ENCODE measurements at places on chromosomes 1 and 21.
A peak's percentile ranks its signal among the peaks of the same experiment; 100 is the strongest.

DNA sequence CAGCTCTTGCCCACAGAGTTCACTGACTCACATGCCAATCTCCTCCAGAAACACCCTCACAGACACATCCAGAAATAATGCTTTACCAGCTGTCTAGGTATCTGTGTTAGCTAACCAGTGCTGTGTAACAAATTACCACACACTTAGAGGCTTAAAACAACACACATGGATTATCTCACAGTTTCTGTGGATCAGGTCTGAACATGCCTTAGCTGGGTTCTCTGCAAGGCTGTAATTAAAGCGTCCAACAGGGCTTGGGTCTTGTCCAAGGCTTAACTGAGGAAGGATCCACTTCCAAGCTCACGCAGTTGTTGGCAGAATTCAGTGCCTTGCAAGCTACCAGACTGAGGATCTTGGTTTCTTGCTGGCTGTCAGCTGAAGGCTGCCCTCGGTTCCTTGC lies 92.5 kb upstream of the RGS4 start:
- DNase-seq: no peak

GRCh38 chr21:44800971-44801467 lies 601 bp downstream of the UBE2G2 start:
- DNase-seq: no peak

- DNase-seq: no peak
Measured at GRCh38 chr1:89728381-89728780, 92.5 kb upstream of the LRRC8D start.

- no peak for DNase-seq
Measured at GRCh38 chr21:23543333-23543732, 2063.9 kb downstream of the MRPL39 start.

DNA sequence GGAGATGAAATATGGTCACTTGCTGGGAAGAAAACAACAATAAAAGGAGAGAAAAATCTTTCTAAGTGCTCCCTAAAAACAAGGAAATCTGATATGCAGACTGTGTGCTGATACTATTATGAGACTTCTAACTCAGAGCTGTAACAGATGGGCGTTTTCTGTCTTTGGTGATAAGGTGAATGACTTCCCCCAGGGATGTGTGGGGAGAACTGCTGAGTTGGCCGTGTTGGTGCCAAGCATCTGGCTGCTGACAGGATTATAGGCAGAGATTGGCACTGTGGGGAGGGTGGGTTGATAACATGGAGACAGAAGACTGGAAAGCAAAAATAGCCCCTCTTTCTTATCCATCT lies 438.5 kb upstream of the PLXNA2 start:
- DNase-seq: no peak

GRCh38 chr21:29347274-29347681 lies 48.6 kb downstream of the BACH1 start:
- no peak for DNase-seq

DNA sequence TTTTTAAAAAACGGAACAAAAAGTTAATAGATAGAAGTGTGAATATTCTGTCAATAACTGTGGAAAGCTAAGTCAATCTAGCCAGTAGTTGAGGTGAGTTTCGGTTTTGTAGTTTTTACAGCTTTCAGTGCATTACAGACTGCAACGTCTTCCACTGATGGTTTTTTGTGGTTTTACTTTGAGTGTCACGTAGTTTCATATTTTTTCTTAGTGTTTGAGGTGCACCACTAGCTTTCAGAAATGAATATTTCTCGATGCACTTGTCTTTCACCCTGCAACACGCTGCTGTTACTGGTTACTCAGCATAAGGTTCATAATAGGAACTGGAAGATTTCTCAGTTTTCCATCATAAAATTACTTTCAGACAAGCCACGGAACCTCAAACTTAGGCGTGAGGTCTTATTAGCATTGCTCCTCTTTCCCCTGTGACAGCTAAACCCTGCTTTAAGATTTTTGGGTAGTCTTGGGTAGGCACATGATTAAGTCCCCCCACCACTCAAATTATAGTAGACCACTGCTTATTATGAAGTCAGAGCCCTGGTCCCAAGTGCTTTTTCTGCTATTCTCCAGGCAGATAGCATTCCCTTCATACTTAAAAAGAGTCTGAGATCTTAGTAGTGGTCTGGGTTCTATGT lies 1412.7 kb downstream of the KCNT2 start:
- no peak for DNase-seq

DNA sequence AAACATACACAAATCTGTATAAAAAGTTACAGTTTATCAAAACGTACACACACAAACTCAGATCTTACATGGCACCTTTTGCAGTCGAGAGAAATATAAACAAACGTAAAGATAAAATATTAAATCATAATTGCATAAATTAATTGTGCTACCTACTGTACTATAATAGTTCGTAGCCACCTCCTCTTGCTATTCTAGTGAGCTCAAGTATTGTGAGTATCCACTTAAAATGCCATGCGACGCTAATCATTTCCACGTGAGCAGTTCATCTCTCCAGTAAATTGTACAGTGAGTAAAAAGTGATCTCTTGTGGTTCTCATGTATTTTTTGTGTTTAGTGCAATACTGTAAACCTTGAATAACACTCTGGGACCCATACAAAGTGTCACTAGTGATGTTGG lies 6.3 kb downstream of the MIA3 start:
- DNase-seq: no peak

DNA sequence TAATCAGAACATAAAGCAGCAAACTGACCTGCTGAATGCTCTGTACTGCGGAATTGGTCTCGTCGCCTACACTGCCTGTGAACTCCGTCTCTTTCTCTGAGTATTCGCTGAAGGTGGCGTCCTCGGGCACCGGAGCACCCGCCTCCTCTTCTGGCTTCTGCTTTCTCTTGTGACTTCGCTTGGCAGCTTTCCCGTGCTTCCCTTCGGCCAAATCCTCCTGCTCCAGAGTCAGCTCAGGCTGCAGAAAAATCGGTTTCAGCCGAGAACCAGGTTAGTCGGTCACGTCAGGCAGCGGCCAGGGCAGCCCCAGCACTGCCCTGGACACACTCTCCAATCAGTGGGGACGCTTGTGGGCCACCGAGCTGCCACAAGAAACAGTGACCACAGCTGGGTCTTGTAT lies 35.8 kb upstream of the RIPK4 start:
- DNase-seq: peak; percentile 16

DNA sequence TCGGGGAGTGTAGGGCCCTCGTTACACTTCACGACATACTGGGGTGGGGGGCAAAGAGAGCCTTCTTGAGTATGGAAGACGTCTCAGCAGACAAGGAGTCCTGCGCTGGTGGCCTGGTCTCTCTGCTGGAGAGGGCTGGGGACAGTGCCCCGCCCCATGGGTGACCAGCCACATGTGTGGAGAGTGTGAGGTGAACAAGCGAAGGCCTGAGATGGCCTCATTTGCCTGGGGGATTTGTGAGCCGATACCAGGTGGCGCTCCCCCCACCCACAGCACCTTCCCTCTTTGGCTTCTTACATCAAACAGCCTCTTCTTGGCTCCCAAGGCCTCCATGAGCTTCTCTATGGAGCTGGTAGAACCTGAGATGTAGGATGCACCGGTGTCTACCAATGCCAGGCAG lies 4.0 kb upstream of the ETNK2 start:
- DNase-seq: no peak

- DNase-seq: no peak
Measured at GRCh38 chr1:107740579-107740978, 224.4 kb downstream of the VAV3 start.

DNA sequence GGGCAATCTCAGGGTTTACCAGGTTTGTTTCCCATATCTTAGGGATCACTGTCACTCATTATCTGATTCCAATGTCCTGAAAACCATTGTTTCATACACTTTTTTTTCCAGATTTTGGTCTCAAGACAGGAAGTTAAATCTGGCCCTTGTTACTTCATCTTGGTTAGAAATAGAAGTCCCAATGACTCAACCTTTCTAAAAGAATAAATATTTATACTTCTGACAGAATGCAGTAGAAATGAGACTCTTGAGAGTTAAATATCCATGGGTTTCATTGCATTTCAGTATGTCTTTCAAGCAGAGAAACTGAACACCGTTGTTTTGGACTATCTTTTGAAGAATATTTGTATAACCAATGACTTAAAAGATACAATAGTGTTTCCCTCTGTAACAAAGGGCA lies 19.8 kb upstream of the VCAM1 start:
- no peak for DNase-seq

DNA sequence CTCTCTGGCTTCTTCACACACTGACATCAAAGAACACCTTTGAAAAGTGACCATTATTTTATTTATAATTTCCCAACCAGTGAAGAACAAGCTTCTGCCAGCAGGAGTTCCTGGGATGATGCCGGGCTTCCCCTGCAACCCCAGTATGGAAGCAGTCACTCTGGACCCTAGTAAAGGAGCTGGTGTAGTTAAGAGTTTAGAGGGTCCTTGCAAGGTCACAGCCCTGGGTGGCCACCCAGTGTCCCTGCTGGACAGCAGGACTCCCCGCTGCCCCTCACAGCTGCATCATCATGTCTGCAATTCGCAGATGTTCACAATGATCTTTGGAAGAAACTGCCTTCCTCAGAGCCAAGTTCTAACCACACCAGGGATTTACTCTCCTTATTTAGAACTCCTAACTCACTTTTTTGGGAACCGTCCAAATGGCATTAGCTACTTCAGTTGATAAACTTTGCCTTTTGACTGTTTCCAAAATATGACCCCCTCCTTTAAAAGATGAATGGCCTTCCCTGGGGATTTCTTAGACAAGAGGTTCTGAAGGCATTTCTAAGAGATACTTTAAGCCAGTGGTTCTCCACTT lies 90.6 kb downstream of the HIVEP3 start:
- no peak for DNase-seq

GRCh38 chr1:212820969-212821368 lies 26.5 kb downstream of the SPATA45 start:
- DNase-seq: no peak

GRCh38 chr1:189312499-189312898 lies 1165.2 kb downstream of the BRINP3 start:
- DNase-seq: no peak

- no peak for DNase-seq
Measured at GRCh38 chr1:8031176-8031785, 5.2 kb upstream of the ERRFI1 start.
